ENCODE measurements at places on chromosomes 13 and 19.

DNA sequence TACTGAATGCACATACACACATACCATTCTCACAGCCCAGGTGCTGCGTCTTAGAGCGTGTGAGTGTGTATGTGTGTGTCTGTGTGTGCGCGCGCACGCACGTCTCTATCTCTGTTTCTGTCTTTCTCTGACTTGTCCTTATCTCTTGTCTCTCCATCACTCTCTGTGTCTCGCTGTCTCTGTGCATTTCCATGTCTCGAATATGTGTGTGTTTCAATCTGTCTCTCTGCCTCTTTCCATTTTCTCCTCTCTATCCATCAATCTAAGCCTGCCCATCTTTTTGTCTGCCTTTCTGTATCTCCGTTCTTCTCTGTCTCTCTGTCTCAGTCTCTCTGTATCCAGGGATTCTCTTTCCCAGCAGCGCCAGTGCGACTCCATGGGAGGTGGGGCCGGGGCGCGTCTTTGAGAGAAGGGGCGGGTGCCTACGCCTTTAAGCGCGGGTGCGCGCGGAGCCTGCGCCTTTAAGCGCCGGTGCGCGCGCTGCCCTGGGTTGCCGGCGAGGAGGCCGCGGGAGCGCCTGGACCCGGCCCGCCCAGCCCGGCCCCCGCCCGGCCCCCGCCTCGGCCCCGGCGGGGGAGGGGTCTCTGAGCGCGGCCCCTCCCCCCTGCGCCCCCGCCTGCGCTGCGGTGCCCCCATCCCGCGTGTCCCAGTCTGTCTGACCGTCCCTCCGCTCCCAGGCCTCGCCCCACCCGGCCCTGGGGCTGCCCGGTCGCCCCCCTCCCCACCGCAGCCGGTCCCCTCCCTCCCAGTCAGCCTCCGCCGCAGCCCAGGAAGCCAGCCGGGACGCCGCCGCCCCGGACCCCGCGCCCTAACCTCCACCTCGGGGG is at the start of gene LRFN3:
LRFN3 (plus strand) TSS at position 464 of the 827 bp plus-strand sequence. CDS start 3,052 bp downstream, outside the sequence.
- no peak for DNase-seq

DNA sequence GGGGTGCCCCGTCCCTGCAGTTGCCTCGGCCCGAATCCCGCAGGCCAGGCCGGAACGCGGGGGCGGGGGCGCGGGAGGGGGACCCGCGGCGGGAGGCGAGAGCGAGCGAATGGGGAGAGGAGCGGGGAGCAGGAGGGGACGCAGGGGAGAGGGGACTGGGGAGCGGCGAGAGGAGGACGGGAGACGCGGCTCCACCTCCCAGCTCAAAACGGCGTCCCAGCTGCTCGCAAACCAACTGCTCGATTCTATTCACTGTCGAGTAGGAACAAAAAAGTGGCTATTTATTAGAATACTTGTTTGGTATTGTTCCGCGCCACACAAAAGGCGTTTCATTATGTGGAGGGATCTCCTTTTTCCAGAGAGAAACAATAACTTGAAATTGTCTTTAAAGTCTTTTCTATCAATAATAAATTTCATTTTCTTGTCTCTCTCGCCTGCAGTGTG is 10.6 kb upstream of the SOX1 start:
- no peak for DNase-seq

DNA sequence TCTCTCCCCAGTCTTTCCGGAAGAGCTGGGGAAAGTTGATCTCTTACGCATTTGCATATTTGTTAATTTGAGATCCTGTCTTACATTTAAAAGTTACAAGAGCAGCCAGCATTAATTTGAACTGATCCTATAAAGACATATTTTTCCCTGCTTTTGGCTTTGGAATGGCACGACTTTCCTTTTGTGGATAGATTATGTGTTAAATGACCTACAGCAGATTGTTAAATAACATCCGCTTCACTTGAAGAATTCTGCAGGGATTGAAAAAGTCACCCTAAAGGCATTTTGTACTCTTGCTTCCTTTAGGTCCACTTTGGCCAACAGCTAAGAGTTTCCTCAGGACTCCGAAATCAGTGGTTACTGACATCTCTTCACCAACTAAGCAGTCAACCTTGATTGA is 334.0 kb downstream of the TBC1D4 start:
- no peak for DNase-seq

DNA sequence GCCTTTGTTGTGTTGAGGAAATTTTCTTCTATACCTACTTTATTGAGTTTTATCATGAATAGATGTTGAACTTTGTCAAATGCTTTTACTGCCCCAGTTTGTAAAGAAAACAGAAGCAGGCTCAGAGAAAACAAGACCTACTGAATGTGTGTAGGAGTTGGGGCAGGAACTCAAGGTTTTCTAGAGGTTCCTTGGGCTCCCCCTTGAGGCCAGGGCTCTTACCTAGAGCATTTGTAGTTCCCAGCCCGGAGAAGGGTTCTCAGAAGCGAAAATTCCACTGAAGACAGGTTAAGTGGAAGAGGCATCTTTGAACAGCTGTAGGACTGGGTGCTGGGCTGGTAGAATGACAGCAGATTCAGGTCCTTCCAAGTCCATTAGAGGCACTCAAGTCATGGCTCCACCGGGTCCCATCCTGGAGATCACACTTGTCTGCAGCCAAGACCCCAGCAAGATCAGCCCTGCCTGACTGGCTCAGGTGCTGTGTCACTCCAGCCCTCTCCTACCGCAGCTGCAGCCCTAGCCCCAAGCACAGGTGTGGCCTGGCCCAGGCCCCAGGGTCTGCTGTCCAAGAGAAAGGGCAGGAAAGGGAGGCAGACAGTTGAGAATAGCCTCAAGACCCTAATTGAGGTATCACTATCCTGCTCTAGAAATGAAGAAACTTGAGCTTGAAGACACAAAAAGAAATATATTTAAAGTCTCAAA is 425.5 kb downstream of the PCDH20 start:
- no peak for DNase-seq

GRCh38 chr13:100440751-100441425 is 147.7 kb downstream of the GGACT start:
- DNase-seq, result peak; percentile 37

- no peak for DNase-seq
These were observed 72.4 kb downstream of the KLF5 start for GRCh38 chr13:73131247-73131646.

GRCh38 chr13:90201676-90202460 is 1145.6 kb upstream of the MIR17HG start:
- no peak for DNase-seq

DNA sequence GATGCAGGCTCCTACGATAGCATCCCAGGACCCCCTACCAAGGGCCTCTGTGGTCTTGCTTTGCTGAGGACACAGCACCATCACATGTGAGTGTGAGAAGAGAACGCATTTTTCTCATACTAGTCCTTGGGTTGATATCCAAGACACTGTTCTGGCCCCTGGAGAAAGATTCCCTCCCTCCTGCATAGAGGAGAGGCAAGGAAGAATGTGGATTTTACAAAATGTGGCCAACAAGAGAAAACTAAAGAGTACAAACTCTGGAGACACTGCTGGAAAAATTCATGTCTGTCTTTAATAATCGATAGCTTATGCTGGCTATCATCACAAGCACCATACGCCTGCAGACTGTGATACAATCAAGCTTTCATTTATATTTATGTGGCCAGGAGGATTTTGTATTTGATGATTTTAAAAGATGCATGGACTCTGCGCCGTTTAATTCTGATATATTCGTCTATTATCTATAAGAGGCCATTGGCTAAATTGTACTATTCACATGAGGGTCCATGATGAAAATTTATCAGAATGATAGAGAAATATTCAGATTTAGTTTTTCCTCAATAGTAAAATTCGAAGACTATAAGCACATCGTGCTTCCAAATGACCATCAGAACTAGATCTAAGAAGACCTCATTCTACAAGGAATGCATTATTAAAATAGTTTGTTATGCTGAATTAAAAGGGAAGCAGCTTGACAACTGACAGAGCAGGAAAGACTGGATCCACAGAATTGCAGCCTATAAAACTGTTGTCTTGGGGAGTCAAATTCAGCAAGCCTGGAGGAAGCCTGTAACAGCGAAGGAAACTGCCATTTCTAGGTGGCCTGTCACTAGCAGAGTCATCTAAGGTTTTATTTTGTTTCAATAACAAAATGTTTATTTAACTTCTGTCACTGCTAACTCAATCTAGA is 578.7 kb downstream of the DIAPH3 start:
- no peak for DNase-seq

- DNase-seq, result no peak
These were observed 801 bp downstream of the KCTD12 start for GRCh38 chr13:76885203-76886004.

- no peak for DNase-seq
These were observed at the start of gene DCT for GRCh38 chr13:94479616-94480015. Gene DCT, minus strand, starts transcription at chr13:94479682. Its CDS starts 427 bp downstream, at chr13:94479255.

- no peak for DNase-seq
These were observed 4.9 kb downstream of the NAPA start for GRCh38 chr19:47509973-47510372.

- DNase-seq, result no peak
These were observed 42.6 kb downstream of the KLF2 start for GRCh38 chr19:16367261-16367683.

DNA sequence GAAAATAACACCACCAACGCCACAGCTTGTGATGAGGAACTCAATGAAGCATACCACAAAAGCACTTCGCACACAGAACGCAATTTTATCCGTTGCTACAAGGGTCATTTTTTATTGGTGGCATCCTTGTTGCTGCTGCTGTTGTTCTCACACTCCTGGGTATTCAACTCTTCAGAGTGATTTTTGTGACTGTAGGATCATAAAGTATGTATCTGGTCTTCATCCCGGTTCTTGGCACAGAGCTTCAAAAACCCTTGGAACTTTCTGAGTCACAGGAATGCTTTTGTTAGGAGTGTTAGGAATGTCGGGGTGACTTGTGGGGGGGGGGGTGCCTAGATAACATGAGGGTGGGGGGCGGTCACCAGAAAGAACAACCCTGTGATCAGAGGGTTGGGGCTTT is 108.4 kb downstream of the ZNF557 start:
- peak; percentile 6 for DNase-seq

GRCh38 chr13:32889986-32890565 is 126.1 kb upstream of the KL start:
- DNase-seq, result no peak

- peak; percentile 5 for DNase-seq
These were observed 82.0 kb downstream of the PCDH9 start for GRCh38 chr13:67148161-67148571.

DNA sequence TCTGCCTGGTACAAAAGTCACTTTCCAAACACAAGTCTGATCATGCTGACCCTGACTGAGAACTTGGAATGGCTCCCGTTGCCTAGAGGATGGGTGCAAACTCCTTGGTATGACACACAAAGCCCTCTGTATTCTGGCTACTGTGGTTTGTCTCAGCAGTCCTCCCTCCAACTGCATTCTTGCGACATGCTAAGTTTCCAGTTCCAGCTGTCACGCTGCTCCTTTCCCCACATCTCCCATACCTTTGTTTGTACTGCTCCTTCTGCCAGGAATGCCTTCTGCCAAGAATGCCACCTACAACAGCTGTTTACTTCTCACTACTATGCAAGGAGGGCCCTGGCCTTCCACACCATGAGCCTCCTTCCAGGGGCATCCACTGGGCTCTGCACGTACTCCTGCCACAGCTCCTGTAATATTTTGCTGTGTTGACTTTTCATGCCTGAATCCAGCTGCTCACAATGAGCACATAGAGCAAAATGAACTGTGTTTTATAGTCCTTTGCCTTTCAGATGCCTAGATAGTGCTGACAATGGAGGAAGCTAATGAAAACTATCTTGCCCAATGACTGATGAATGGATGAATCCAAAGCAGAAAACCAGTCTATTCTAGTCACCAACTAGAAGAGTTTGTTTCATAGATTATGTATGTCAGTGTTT is 543.7 kb downstream of the EFNB2 start:
- peak; percentile 22 for DNase-seq

- DNase-seq, result no peak
These were observed 816 bp downstream of the RPS28 start for GRCh38 chr19:8321986-8322637.

DNA sequence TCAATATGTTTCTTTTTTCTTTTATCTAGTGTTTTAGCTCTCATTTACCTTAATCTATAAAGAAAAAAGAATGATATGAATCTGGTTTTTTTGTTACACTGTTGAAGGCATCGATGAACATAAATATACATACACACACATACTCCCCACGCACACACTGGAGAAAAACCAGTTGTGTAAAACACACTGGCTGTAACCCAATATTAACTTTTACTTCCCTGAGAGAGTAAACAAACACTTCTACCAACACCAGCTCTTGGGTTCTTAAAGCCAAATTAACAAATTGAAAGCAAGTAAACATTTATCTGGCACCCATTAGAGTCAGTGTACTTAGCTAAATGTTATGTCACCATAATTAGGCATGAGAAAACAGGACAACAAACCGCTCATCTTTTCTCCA is 145.7 kb downstream of the ABCC4 start:
- no peak for DNase-seq

DNA sequence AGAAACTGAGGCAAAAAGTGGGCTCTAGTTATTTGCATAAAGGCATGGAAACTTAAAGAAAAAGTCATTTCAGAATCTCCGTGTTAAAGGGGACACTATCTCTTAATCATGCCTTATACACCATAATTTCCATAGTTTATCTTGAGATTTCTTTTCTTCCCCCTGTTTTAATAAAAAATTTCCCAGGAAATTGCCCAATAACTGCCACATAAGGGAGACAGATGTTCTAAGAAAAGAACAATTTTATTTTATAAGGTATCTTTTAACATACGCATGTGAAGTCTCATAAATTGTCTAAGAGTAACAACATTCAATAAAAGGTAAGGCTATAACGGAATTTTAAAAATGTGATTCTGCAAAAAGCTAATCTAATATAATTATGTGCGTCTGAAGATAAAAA is 371.3 kb downstream of the IRS2 start:
- DNase-seq, result no peak

DNA sequence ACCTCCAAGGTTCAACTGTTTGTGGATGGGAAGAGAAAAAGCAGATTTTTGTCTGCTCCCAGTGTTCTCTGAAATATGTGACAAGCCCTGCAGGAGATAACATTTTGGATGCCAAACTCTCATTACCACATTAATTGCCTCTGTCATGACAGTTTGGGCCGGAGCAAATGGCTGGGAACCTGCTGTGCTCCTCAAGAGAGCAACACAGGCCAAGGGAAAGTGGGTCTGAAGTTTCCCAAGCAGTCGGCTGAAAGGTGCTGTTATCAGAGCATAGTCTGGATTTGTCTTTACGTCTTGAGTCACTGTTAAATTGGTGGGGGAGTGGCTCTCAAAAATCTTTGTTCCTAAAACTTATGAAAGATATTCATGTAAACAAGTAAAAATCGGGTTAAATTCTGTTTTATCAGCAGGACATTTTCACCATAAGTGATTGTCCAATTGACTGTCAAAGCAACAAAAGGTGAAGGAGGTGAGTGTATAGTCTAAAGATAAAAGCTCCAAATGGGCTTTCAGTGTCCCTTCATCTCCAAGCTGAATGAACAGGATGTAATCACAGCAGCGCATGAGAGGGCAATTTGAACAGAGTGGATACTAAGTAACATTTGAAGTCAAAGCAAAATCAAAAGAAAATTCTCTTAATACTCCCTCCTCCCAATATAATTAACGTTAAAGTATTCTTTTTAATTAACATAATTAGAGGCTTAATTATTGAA is 844.8 kb downstream of the PCDH17 start:
- no peak for DNase-seq

GRCh38 chr13:61410669-61411297 is 4.9 kb downstream of the PCDH20 start:
- no peak for DNase-seq

All from HS-5 (cell line).